Caki2 (cell line): ENCODE measurements at places on chromosomes 1 and 21.

DNA sequence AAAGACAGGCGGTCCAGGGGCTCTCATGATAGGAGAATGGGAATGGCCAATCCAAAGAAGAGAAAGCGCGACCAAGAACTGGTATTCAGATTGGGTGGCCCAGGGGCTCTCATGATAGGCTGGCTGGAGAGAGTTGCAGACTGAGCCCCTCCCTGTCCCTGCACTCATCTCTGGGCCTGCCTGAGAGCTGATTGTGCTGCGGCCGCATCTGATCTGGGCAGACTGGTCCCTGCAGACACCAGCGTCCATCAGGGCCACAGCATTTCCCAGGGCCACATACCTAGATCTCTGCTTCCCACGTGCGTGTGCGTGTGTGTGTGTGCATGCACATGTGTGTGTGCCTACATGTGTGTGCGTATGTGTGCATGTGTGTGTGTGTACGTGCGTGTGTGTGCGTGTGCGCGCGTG lies 30.4 kb upstream of the MAN1C1 start:
- DNase-seq = no peak

DNA sequence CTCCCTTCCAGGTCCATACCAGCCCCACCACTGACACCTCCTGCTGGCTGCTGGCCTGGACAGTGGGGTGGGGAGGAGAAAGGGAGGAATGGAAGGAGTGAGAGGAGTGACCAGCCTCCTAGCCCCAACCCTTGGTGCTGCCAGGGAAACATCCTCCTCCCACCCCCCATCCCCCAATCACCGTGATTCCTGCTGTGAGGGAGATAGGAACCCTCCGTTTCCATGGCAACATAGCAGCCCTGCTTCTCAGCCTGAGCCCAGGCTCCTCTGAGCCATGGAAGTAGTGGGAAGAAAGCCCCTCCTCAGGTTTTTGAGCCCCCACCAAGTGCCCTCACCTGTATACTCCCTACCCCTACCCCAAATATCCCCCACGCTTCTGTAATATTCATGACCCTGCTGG lies 44.4 kb upstream of the SCMH1 start:
- DNase-seq = no peak

DNA sequence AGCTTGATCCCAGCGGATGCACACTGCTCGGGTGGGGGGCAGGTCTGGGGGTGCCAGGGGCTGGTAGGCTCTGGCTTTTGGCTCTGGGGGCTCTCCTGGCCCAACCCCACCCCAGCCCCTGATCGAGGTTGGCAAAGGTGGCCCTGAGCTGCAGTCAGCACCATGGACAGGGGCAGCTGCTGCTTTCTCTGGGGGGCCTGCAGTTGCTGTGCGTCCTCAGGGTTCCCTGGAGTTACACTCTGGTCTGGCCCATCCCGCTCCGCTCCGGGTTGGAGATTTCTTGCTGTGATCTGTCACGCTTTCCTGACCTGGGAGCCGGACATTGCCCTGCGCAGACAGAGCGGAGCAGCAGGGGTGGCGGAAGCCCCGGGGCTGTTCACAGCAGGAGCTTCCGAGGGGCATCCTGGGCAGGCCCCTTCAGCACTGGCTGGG lies 8.0 kb upstream of the PLCH2 start:
- DNase-seq = peak; percentile 25

DNA sequence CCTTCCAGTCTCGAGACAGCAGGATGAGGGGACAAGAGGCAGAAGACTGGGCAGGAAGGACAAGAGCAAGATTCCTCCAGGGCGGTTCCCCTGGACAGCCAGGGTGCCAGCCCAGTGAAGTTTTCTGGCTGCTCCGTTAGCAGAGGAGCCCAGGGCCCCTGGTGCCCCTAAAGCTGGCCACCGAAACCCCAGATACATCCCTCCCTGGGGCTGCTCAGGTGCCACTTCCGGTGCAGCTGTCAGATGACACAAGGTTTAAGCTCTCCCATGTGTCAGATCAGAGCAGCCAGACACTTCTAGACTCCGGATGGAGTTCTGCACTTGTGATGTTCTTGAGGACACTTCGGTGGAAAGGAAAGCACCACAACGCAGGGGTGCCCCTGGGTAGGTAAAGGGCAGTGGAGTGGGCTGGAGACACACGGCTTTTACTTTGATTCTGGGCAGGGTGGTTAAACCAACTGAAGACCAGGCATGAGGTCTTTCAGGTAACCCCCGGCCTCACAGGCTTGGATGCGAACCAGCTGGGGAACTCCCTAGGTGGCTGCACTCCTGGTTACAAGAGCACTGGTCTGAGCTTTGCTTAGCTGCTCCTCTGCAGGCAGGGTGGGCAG lies 85.7 kb downstream of the ITPKB start:
- DNase-seq = no peak

- DNase-seq = no peak
These were observed 100.9 kb upstream of the DPT start for GRCh38 chr1:168829876-168830275.

DNA sequence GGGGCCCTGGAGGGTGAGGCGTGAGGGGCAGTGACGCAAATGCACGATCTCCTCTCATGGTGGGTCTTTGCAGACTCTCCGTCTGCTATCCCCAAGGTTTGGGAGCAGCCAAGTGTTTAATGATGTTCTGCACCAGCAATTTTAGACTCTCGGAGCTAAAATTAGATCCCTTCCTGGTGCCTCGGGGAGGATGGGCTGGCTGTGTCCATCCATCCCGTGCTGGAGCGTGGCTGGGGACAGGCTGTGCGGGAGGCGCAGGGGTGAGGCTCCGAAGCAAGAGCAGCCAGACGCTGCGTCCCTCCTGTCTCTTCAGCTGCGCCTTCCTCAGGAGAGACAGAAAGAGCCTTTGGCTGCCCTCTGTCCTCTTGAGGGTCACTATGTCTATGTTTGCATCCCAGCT lies 387.6 kb downstream of the CAMTA1 start:
- DNase-seq = peak; percentile 1

DNA sequence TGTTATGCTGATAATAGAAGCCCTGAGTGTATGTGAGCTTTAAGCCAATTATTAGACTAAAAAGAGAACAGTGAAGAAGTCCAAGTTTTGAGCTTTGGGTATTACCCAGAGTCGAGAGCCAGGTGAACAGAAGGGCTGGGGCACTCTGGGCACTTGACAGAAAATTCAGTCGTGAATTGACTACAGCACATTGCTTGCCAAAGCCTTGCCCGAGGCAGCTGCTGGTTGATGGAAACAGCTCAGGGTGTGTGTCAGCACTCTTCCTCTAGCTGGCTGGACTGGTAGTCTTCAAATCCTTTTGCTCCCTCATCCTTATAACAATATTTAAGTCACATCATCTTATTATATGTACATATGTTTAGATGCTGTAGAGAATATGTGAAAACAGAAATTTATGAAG lies 21.3 kb downstream of the PDE4B start:
- no peak for DNase-seq

DNA sequence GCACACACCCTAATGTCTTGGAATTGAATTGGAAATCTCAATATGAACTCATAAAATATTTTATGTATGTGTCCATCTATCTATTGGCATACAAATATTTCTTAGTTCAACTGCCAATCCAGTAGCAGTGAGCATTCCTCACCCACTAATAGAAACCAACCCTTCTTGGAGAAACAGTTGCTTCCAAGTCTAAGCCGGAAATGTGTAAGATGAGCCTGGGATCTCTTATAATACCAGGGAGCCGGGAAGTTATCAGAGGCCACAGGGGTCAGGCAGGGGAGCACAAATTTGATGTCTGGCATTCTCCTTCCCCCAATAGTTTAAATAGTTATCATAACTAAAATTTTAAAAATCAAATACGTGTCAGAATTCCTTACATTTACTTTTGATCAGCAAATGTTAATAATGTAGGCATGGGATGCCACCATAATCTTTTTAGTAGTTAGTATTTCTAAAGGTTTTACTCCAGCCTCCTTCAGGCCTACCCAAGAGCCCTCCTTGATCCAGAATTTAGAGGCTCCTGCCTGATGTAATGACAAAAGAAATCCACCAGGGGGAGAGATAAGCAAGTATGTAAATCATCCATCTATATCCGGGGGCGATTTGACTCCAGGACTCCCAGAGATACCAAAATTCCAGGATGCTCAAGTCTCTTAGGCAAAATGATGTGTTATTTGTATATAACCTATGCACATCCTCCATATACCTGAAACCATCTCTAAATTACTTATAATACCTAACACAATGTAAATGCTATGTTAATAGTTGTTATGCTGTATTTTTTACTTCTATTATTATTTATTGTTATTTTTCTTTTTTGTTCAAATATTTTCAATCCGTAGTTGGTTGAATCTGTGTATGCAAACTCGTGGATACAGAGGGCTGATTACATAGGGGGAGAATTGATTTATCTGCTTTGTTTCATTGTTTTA lies 218.7 kb upstream of the COA6 start:
- DNase-seq = peak; percentile 56

GRCh38 chr1:145692785-145693443 lies 14.3 kb downstream of the PDZK1 start:
- peak; percentile 88 for DNase-seq

DNA sequence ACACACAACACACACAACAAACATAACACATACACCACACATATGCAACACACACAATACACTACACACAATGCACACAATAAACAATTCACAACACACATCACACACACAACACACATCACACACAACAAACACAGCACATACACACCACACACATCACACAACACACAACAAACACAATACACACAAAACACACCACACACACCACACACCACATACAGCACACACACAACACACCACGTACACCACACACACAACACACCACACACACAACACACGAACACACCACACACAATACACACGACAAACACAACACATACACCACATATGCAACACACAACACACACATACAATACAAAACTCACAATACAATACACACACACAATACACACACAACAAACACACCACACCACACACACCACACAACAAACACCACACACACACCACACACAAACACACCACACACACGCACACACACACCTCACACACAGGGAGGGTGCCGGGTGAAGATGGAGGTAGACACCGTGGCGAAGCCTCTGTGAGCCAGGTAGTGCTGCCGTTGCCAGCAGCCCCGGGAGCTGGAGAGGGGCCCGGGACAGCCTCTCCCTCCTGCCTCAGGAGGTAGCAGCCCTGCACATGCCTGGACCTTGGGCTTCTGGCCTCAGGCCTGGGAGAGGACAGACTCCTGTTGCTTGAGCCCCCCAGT lies 30.4 kb upstream of the C1orf174 start:
- DNase-seq = no peak

DNA sequence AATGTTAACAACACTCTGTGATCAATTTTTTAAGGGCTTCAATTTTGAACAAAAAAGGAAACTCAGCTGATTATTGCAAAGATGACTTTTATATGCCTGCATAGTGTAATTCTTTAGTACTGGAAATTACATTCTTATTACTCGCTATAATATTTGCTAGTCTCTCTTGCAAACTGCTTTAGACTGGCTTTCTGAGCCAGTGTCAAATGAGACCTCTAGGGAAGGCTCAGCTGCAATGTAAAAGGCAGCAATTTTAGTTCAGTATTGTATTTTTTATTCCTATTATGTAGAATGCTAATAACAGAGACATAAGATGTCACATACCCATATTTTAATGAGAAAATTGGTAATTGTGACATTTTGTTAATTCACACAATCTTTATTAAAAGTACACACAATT lies 338.1 kb upstream of the LYPLAL1 start:
- DNase-seq = no peak

DNA sequence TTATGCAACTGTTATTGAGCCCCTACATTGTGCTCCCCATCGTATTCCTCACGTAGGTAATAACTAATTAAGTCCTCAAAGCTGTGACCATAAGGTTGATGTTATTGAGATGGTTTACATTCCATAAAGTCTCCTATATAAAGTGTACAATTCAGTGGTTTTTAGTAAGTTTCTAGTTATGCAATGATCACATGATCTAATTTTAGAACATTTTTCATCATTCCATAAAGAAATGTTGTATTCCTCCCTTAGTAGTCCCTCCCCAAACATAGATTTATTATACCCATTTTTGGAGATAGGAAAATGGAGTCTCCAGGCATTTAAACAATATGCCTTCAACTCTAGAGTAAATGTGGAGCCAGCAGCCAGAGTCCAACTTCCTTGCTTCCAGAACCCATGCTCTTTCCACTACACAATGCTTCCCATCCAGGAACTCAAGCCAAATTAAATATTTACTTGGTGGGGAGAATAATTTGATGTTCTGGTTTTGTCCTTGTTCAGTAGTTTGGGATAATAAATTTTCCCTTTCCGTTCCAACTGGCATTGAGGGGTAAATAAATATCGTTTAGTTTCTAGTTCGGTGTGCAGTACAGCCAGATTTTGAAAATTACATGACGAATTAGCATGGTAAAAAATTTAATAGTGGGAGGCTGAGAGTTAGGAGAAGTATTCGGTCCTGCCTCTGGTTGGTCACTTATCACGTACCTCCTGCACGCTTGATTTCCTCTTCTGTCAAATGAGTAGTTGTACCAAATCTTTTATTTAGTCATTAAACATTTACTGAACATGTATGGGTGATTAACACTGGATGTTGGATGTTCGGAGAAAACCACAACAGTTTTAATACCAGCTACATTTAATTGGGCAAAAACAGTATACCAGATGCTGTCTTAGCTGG lies 66.3 kb downstream of the CACHD1 start:
- DNase-seq = peak; percentile 41

GRCh38 chr1:193221651-193222050 lies 35.2 kb upstream of the B3GALT2 start:
- no peak for DNase-seq

DNA sequence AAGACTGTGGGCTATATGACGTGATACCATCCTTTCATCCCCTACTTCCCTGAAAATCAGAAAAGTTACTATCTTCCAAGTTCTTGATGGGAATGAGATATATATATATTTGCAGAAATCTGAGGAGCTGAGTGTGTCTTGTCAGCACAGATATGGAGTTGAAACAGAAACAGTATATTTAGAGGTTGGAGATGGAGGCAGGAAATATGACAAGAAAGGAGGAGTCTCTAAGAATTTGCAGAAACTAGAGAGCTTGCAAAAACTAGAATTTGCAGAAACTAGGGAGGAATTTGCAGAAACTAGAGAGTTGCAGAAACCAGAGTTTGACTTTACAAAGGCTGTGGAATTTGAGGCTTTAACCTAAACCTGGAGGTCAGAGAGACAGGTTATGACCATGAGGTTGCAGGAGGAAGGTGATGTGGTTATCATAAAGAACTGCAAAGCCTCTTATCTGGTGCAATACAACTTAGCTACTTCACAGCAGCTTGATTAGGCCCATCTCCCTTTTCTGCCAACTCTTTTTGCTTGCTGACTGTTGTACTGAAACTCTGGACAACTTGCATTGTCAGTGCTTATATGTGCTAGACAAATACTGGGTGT lies 22.3 kb downstream of the XCL2 start:
- DNase-seq = no peak

- peak; percentile 35 for DNase-seq
These were observed 3.5 kb upstream of the PADI1 start for GRCh38 chr1:17201201-17202021.
